HFF-Myc (cell line): ENCODE measurements at places on chromosomes 12 and 14.

GRCh38 chr14:73369428-73369827 is 88.9 kb downstream of the NUMB start:
- DNase-seq, result no peak

- no peak for DNase-seq
Observed at GRCh38 chr12:6065863-6066199, 58.6 kb downstream of the VWF start.

DNA sequence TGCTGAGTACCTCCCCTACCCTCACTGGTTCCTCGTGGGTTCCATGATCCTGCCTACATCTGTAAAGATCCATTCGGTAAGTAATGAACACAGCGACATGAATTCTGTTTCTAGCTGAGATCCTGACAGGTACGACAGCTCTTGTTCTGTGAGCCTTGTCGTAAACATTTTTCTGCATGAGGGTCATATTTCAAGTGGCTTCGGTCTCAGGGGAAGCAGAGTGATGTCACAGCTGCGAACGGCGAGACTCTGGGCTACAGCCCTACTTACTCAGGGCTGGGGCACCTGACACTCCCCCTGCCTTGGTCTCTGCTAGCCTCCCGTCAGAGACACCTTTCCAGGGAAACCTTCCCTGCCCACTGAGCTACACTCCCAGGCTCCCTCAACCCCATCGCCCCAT is 85.8 kb downstream of the RBM19 start:
- DNase-seq, result no peak

- no peak for DNase-seq
Observed at GRCh38 chr12:113818283-113818682, 147.8 kb downstream of the RBM19 start.

DNA sequence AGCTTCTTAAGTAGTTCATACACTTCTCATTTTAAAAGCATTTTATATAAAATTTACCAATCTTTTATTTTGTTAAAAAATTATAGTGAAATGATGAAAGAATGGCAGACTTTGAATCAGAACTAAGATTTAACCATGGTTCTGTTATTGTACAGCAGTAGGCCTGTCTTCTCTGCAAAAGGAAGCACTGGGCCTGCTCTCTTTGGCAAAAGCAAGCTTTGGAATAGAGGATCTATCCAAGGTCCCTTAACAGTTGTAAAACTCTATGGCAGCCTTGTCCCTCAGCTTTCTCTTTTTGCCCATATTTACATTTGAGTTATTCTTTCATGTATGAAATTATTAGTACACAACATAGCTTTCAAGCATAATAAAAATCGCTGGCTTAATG is 82.8 kb downstream of the PLEKHG7 start:
- no peak for DNase-seq

DNA sequence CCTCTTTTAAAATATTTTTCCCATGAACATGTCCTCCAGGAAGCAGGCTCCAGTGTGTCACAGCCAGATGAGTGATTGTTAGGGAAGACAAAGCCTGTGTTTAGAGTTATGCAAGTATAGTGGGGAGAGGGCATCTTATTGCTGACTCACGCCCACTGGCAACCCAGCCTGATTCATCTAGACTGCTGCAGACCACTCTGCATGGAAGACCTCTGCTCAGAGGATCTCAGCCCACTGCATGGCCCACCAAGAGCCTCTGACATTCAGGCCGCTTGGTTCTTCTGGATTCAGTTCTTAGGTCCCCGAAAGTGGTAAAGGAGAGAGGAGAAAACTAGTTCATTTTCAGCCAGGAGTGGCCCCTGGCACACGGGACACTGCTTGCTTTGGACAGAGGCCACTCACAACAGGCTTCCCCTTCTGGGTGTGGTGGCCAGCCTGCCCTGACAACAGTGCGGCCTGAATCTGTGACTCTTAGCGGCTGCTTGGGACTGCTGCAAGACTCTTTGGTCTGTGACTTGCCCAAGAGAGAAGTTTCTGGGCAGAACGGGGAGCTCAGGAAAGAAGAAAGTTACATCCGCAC is 266.3 kb downstream of the ZFP36L1 start:
- DNase-seq, result no peak

DNA sequence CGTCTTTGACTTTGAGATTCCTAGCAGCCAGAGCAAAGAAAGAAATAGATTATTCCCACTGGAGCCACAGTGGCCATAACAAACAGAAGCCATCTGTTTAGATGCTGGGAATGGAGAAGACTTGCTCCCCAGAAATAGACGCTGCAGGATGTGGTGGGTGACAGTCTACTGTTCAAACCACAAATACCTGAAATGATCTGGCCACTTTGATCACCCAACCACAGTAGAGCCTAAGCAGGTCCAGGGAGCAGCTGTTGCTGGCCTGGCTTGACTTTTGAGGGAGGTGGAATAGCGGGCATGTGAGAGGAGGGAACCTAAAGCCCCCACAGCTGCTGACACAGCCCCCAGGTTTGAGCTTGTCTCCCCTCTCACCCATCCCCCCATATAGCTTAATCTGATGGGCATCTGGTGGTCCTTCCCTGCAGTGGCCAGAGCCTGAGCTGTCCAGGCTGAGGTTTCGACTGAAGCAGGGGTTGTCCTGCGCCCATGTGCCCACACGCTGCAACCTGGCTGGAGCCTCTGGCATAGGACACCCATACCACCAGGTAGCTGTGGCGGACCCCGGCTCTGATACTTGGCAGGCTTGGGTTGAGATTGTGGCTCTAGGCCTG is 38.7 kb downstream of the SH2B3 start:
- DNase-seq, result no peak
